ENCODE measurements at places on chromosomes 2 and 18.

DNA sequence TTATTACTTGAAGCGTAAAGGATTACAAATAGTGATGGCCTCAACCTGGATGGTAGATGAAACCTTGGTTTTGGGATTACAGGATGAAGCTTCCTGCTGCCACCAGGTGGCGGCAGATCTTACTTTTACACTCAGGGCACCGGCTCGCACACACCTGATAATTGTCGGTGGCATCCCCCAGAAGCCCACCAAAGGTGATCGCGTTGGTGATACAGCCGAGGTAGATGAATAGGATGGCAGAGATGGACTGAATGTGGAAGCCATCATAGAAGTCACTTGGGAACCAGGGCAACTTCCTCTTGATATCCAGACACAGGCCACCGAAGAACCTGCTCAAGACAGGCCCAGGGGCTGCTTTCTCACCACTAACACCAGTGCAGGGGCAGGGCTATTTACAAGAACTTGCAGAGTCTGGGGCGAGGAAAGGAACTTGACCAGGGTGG lies 51.8 kb downstream of the MTHFD2 start:
- peak; percentile 74 for DNase-seq

DNA sequence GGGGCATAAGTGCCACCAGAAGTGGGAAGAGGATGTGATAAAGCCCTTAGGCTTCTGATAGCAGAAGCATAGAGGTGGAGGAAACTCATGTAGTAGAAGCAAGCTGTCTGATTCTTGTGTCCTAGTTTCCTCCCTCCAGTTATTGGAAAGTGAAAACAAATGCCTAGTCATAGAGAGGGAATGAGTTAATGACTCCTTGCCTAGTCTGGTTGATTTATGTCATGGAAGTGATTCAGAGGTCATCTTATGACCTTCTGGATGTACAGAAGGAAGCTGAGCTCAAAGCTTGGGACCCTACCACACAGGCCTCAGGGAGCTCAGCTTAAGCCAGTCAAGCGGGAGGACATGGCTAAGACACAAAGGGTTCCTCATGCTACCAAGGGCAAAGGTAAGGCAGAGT lies 232.2 kb downstream of the THSD7B start:
- no peak for DNase-seq

DNA sequence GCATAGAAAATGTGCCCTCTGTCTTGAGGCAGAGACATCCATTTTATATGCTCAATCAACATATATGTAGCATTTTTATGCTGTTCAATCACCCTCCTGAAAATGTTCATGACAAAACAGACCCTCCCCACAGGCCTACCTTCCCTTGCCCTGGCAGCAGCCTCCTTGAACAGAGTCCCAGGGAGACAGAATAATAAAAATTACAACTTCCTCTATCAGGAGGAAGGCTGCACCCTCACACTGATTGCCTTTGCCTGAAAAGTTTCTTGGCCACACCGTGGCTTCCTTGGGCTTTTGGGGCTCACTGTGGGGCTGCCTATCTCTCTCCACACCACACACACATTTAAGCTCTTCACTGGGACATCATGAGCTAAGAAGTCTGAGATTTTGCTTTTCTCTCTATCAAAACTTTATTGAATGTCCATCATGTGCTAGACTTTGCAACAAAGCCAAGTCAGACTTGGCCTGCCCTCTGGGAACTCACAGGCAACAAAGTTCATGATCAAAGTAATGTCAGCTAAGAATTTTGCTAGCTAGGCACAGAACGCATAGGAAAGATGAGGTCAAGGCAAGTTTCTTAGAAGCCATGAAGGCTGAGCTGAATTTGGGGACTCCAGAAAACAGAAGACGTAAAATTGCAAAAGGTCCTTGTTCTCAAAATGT lies 101.6 kb downstream of the BCL2L11 start:
- no peak for DNase-seq

GRCh38 chr2:236354973-236355595 lies 90.9 kb upstream of the ASB18 start:
- no peak for DNase-seq

DNA sequence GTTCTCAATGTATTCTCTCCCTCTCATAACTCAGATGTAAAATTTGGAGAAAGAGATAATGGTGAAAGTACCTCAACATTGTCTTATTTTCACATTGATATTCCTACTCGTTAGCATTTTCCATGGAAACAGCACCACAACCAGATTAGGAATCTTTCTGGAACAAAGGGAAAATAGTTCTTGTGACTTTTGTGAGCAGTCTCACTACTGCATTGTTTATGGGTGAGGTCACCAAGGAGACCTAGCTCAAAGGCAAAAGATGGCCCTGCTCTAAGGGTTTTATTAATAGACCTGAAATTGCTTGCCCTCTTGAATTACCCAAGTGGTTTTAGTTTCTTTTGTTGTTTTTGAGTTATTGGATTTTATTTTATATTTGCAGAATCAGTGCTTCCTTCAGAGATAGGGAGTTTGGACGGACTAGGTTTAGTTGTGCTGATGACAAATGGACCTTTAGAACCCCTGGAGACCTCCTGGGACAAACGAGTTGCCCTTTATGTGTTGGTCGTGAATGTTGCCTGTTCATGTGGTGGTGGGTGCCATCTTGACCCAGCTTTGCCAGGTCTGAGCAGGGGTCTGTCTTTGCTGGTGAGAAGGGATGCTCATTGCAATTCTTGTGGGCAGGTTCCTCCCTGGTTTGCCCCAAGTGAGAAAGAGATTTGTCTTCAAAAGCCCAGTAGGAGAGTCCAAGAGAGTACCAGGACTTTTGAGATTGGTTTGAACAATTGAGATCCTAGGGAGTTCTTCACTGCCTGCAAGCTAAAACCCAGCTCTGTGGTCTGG lies 58.1 kb downstream of the INPP4A start:
- DNase-seq: peak; percentile 51

DNA sequence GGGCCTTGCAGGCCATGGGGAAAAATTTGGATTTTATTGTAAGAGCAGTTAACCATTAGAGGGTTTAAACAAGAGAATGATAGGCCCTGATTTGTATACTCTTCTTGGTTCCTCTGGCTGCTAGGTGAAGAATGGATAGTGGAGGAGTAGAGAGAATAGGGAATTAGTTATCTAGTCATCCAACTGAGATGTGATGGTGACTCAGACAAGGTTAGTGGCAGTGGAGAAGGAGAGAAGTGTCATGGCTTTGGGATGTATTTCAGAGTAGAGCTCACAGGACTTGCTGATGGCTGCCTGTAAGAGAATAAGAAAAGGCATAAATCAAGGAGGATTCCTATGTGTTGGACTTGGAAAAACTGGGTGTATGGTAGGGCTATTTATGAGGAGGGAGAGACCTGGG lies 169.4 kb downstream of the PLCL1 start:
- no peak for DNase-seq

DNA sequence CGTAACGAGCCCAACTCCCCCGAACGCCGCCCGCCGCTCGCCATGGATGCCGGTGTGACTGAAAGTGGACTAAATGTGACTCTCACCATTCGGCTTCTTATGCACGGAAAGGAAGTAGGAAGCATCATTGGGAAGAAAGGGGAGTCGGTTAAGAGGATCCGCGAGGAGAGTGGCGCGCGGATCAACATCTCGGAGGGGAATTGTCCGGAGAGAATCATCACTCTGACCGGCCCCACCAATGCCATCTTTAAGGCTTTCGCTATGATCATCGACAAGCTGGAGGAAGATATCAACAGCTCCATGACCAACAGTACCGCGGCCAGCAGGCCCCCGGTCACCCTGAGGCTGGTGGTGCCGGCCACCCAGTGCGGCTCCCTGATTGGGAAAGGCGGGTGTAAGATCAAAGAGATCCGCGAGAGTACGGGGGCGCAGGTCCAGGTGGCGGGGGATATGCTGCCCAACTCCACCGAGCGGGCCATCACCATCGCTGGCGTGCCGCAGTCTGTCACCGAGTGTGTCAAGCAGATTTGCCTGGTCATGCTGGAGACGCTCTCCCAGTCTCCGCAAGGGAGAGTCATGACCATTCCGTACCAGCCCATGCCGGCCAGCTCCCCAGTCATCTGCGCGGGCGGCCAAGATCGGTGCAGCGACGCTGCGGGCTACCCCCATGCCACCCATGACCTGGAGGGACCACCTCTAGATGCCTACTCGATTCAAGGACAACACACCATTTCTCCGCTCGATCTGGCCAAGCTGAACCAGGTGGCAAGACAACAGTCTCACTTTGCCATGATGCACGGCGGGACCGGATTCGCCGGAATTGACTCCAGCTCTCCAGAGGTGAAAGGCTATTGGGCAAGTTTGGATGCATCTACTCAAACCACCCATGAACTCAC lies 673 bp downstream of the PCBP1 start:
- DNase-seq: peak; percentile 62

DNA sequence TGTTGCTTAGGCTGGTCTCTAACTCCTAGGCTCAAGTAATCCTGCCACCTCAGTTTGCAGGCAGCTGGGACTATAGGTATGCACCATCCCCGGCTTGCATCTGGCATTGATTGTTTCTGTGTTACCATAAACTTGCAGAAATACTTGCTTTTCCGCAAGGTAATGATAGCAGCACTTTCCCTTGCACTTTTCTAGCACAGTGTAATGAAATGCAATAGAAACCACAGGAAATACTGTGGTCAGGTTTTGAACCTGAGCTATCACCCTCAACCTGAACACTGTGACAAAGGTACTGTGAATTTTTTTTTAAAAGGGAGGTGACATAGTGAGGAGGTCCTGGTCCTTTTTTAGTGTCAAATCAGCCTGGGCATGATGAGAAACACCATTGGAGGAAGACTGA lies 38.3 kb downstream of the DHRS9 start:
- no peak for DNase-seq

- no peak for DNase-seq
Observed at GRCh38 chr2:17239550-17239949, 278.7 kb downstream of the RAD51AP2 start.

DNA sequence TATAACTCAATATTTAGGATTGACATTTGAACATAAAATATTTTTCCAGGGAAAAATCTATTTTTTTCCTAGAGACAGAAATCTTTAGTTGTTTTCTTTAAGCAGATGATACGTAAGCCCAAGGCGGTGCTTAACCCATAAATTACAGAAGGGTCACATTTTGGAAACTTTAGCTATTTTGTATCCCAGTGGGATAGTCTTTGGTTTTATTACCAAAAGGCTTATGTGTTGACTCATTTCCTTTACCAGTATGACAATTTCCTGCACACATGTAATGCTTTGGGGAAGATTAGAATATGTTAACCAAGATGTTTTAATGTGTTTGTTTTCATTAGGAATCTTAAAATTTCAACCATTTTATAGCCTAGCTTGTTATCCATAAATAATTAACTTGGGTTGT lies 24.8 kb downstream of the DYNC1I2 start:
- DNase-seq: peak; percentile 12

DNA sequence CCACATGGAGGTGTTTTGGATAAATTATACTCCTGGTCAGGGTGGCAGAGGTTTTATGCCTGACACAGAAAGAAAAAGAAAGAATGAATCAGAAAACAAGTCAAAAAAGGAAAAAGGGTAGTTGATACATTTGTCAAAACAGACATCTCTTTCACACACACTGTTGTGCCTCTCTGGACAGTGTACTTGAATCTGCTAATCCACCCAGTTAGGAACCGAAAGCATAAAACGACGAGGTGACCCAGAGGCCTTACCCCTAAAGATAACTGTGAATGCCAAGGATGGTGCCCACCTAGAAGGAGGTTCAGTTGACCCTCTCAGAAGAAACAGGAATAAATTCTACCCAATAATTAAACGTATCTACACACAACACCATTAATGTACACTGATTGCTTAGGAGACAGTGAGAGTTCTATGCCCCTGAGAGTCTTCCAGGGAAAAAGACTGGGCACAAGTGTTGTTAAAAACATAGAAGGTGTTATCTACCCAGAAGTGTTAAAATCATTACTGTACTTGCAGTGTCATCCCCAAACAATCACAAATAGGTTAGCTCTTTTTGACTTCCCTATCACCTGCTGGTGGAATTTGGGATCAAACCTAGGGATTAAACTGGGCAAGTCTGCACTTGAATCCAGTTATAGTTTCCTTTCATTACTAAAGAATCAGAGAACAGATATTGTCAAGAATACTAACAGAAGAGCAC lies 123.2 kb upstream of the DNAJC10 start:
- no peak for DNase-seq

- DNase-seq: no peak
Observed at GRCh38 chr2:68719912-68720311, 14.7 kb upstream of the ARHGAP25 start.

- no peak for DNase-seq
Observed at GRCh38 chr2:6441800-6442199, 423.9 kb downstream of the CMPK2 start.

Measured in AG08396 (cell line).